ENCODE measurements at places on chromosomes 13 and 19.
A peak's percentile ranks its signal among the peaks of the same experiment; 100 is the strongest.

GRCh38 chr19:35341006-35341405 lies 6.7 kb upstream of the FFAR1 start:
- DNase-seq = no peak

DNA sequence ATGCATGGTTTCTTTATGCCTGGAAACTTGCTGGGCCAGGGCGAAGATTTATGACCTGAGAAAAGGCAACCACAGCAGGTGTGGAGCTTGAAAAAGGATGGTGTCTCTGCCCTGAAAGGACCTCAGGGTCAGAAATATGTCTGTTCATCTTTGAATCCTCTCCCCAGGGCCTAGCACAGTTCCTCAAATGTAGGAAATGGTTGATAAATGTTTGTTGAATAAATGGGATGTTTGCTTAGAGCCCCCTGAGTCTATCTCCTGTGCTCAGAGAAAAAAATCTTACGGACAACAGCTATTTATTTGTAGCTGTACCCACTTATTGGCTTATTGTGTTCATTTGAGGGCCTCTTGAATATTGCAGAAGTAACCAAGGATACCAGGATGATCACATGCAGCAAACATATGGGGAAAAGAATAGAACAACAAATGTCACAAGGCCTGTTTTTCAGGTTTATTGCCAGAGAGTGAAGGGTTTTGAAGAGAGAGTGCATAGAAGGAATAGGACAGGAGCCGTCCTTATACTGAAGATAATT lies 114.5 kb downstream of the KLF5 start:
- DNase-seq = no peak

DNA sequence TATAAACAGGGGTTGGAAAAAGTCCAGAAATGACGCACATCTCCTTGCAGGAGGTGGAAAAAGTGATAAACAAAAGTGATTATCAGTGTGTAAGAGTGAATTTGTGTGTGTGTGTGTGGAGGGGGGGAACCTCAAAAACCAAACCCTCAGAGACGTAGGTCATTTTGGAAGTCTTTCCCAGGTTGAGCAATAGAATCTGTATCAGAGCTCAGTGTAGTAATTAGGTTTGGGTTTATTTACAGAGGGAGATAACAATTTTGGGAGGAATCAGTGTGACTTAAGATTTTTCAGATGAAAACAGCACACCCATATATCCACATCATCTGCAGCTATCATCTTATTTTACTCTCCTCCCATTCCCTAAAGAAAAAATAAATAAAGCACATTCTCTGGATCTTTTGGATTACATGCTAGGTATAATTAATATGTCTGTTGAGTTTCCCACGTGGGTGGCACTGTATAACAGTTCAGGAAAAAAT lies 406.4 kb downstream of the FGF9 start:
- DNase-seq = no peak

- DNase-seq = no peak
Observed at GRCh38 chr13:64371045-64371444, 2859.1 kb downstream of the PCDH9 start.

GRCh38 chr19:30152510-30153291 lies 210.7 kb downstream of the URI1 start:
- DNase-seq = no peak

- DNase-seq = peak; percentile 60
Observed at GRCh38 chr13:27043013-27043412, 128.6 kb downstream of the USP12 start.

GRCh38 chr13:48661107-48661506 lies 7.4 kb downstream of the CYSLTR2 start:
- no peak for DNase-seq

DNA sequence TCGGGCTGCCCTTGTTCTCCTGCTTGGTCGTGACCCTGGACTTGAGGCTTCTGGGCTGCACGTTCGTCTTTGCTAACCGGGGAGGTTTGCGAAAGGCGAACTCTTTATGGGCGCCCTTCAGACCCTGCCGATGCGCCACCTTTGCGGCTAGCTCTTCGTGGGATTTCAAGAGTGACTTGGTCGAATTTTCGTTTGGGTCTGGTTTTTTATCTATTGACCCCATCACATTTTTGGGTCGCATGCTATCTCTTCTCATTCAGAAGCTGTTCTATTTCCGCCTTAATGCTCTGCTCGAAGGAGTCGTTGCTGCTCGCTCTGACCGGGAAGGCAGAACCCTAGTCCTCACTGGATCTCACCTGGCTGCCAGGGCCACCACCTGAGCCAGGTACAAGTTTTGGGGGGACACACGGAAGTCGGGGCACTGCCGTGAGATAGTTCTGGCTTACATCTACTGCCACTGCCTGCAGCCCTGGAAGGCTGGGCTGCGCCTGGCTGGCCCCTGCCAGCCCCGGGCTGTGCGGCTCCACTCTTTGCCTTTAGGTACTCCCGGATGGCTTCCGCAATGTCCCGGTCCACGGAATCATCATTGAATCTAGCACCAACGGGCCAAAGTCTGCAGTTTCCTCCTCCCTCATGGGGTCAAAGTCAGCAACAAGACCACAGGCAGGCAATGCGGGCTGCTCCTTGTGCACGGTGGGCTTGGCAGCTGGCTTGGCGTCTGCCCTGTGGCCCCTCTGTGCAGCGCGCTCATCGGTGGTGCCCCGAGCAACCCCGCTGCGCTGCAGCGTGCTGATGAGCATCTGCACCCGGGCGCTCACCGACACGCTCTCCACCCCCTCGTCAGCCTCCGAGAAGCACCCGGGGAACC lies 16.2 kb downstream of the RB1 start:
- peak; percentile 37 for DNase-seq

- no peak for DNase-seq
Observed at GRCh38 chr19:307793-308420, 16.7 kb upstream of the PLPP2 start.

DNA sequence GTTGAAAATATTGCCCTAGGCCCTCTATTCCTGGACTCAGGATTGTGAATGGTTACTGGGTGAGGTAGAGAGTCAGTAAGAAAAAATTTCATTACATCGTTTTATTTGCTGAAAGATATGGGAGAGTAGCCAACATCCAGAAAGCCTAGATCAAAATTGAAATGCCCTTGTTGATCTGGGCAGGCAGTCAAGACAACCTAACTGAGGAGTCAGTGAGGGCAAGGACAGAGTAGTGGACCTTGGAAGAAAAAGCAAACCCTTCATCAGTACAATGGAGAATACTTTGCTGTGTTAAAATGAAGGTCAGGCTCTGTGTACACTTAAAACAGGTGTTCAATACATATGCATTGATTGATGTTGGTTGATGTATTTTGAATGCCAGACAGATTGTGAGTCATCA lies 576.7 kb downstream of the OLFM4 start:
- no peak for DNase-seq

DNA sequence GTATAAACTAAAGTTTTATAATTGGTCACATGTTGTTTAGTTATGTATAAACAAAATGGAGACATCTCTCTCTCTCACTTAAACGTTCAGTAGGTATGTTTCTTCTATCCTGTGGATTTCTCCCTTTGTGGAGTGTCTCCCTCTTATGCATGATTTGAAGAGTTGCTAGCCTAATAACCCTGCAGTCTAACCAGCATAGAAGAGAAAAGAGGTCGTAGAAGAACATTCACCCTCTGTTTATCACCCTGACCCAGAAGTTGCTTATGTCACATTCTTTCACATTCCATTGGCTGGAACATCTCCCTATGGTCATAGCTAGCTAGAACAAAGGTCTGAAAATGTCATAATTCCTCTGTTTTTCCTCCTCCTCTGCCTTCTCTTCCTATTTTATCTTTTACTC lies 176.8 kb upstream of the PCDH20 start:
- DNase-seq = no peak

GRCh38 chr19:28960986-28961705 lies 251.8 kb downstream of the UQCRFS1 start:
- no peak for DNase-seq

GRCh38 chr19:54376610-54377285 lies 12.0 kb upstream of the LAIR1 start:
- no peak for DNase-seq

DNA sequence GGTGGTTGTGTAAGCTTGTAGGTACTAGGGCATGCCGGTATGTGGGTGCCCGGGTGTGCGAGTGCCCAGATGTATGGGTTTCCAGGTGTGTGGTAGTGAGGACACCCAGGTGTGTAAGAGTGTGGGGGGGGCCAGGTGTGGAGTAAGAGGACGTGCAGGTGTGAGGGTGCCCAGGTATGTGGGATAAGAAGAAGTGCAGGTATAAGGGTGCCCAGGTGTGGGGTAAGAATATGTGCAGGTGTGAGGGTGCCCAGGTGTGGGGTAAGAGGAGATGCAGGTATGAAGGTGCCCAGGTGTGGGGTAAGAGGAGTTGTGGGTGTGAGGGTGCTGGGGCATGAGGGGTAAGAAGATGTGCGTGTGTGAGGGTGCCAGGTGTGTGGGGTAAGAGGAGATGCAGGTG lies 14.3 kb downstream of the MARK4 start:
- DNase-seq = no peak

- no peak for DNase-seq
Observed at GRCh38 chr13:40769970-40770369, 1.0 kb downstream of the MRPS31 start.

GRCh38 chr13:38386421-38386820 lies 36.8 kb downstream of the UFM1 start:
- DNase-seq = no peak

DNA sequence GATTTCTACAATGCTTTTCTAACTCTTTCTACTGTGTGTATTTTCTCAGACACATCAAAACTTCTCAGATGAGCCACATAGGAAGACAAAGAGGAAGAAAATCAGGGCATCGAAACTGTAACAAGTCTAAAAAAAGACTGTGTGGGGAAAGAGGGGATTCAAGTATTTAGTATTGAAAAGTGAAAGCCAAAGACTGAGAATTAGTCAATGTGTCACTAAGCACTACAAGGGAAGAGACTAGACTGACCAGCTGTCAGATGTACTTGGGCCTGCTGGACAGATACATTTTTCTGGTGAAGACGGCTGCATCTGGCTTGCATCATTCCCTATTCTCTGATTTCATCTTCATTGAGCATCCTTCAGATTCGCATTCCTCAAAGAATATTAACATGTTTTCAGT lies 25.4 kb downstream of the COMMD6 start:
- no peak for DNase-seq

GRCh38 chr13:43883631-43884030 lies 3.9 kb downstream of the LACC1 start:
- no peak for DNase-seq

DNA sequence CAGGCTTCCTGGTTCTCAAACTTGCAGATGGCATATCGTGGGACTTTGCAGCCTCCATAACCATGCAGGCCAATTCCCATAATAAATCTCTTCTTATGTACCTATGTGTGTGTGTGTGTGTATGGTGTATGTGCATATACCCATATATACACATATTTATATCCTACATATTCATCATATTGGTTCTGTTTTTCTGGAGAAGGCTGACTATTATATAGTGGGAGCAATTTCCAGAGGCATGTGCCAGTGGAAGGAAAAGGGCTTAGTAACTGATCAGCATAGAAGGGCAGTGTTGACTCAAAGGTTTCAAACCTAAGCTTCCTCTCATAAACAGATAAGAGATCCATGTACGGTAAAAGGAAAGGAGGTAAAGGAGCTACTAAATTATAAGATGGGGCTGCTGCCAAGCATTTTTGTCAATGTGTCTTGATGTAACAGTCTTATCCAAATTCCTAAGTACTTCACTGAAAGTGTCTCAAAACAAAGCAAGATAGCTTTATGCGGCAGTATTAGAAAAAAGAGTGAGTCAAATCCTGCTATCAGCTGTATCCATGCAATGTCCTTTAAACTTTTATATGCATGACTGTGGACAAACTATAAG lies 432.1 kb downstream of the TBC1D4 start:
- DNase-seq = no peak

DNA sequence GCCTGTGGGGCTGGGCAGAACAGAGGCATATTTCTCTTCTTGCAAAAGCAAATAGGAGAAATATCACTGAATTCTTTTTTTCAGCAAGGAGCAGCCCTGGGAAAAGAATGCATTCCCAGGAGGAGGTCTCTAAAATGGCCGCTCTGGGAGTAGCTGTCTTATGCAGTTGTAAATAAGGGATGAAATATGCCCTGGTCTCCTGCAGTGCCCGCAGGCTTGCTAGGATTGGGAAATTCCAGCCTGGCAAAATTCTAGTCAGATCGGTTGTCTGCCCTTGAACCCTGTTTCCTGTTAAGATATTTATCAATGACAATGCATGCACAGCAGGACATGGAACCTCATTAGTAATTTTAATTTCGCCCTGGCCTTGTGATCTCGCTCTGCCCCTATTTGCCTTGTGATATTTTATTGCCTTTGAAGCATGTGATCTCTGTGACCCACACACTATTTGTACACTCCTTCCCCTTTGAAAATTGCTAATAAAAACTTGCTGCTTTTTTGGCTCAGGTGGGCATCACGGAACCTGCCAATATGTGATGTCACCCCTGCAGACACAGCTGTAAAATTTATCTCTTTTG lies 1993.2 kb downstream of the PCDH9 start:
- no peak for DNase-seq

DNA sequence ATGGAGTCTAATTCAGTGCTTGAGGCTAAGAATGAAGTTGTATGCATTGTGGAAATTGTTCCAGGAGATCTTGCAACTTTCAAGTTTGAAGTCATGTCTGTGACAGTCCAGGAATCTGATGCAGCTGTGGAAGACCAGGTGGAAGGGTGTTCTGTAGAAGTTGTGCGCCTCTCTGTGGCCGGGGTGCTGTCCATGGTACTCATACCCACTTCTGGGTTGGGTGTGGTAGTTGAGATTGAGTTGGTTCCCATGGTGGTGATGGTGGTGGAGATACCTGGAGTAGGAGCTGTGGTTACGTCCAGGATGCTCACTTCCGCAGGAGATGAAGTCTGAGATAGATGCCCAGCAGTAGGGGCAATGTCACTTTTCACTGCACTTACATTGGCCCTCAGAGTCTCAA lies 44.3 kb downstream of the MUC16 start:
- no peak for DNase-seq

DNA sequence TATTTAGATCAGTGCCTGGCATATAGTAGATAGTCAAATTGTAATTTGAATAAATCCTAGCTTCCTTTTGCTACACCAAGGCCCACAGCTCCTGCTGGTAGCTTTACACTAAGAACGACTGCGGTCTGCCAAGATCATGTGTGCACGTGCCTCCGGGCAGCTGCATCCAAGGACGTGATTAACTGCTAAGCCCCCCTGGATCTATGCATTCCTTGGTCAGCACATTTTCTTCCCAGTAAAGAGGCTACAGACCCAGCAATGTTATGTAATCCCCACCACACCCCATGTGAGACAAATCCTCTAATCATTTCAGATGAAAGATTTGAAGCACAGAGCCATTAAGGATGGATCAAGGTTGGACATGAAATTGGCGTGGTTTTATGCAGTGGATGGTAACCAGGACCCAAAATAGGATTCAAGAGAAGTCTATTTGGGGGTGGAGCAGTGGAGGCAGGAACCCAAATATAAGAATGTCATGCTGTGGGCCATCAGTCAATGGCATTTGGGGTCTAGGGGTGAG lies 65.2 kb upstream of the PEG3 start:
- no peak for DNase-seq
